ENCODE measurements at places on chromosomes 1 and 21.

GRCh38 chr1:115744646-115745275 is 23.8 kb downstream of the CASQ2 start:
- DNase-seq, result no peak

- no peak for DNase-seq
These were observed 455.2 kb downstream of the LTN1 start for GRCh38 chr21:28537371-28538079.

DNA sequence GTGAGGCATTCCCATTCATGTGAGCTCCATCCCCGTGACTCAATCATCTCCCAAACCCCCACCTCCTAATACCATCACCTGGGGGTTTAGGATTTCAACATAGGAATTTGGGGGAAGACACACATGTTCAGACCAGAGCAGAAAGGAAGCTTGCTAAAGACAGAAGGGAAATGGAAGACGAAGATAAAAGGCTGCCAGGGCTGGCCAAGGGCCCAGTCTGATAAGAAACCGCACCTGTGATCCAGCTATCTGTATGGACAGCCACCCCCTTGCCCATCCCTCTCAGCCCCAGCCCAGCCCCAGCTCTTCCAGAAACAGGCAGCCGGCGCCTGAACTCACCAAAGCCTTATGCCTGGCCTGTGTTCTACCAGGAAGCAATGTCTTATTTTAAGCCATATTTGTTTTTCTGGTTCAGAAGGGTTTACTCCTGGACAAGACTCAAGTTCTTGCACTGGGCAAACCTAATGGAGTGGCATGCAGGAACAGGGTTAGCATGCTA is 198.4 kb upstream of the VAMP3 start:
- peak; percentile 89 for DNase-seq

- DNase-seq, result no peak
These were observed 150.9 kb upstream of the VAMP3 start for GRCh38 chr1:7620196-7620595.

GRCh38 chr1:72433591-72433990 is 151.3 kb upstream of the NEGR1 start:
- no peak for DNase-seq

GRCh38 chr21:34065027-34065426 is 8.4 kb upstream of the MRPS6 start:
- no peak for DNase-seq
